Frontal cortex (tissue), 4 donors: ENCODE measurements at places on chromosomes 11 and 22. TPM values are rescaled to one million over a fixed set of nuclear protein-coding genes. Genes with fewer than 3 reads are reported as not detected.

DNA sequence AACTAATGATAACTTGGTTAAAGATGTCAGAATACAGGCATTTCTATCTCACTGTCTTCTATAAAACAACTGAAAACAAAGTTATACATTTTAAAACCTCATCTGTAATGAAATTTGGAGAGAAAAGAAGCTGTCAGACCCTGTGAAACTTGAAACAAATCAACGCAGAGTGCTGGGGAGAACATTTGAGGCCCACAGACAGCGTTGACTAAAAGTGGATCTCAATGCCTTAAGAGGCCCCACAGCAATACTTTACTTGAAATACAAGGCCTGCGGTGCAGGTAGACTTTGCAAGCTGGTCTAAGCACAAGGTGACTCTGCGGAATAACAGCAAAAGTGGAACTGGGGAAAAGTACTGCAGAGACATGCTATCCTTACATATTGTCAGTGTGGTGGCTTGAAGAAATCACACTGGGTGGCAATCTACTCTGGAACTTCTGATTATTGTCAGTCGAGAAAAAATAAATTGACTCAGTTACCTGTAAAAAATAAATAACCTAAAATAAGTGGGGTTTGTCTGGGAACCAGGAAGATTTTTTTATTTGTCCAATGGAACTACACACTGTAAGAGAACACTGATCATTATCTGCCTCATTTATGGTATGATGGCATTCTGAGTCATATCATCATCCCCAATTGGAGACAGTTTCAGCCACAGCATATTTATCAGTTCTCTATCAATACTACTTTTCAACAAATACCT is 138.9 kb downstream of the LUZP2 start:
- no peak for DNase-seq

Gene NRXN2
- total RNA-seq = 204 TPM

- DNase-seq = peak; percentile 21
Measured at GRCh38 chr11:5596607-5597201, at the start of gene TRIM6. Gene TRIM6 (plus strand): TSS chr11:5596637. CDS start chr11:5596898, 261 bp downstream.

- DNase-seq = no peak
Measured at GRCh38 chr11:25838918-25839625, 492.9 kb upstream of the ANO3 start.

GRCh38 chr11:27740362-27741013 is 40.2 kb upstream of the BDNF start:
- DNase-seq = no peak

DNA sequence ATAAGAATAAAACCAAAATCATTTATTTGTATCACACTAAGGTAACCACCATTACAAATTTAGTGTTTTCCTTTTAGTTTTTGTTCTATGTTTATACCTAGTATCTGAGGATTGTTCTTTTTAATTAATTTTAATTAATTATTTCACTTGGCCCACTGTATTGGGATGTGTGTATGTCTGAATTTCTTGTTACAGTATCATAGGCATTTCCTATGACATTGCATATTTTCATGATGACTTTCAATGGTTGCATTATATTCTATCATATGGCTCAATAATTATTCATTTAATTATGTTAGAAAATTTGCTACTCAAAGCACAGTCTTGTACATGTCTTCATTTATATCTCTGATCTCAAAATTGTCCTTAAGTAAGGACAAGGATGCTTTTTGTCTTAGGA is 41.0 kb downstream of the C11orf71 start:
- DNase-seq = no peak

DNA sequence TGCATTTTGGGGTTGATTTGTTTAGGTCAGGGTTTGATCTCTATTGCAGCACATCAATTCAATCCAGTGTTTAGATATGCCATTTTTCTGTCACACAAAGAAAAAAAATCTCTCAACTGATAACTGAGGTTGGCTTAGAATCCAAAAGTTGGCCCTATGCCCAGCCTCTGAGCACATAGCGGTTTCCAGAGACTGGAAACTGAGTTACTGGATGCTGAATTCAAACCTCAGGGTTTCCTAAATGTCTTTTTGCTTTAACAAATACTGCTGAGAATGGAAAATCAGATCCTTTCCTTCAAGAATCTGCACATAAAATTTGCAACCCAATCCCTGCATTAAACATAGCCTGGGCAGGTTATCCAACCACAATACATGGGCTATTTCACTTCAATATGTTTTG is 4.0 kb downstream of the P4HA3 start:
- no peak for DNase-seq

GRCh38 chr11:62680825-62681240 is 2.0 kb upstream of the UBXN1 start:
- DNase-seq = no peak

DNA sequence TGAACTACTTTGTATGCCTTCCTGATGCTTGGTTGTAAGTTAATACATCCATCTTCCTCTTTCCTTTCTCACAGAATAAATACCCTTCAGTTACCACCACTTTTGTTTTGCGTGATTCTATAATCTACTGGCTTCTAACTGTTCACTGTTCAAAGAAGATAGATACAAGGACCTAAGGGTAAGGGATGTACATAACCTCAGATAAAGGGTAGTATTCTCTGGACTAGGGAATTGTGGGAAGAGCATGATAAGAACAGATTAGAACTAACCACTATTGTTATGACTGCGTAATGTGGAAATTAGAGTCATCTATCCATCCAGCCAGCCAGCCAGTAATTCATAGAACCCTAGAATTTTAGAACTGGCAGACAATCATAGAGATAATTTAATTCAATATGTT is 36.4 kb downstream of the MAP6 start:
- no peak for DNase-seq

GRCh38 chr11:57424792-57425564 is 1.9 kb downstream of the SLC43A3 start:
- no peak for DNase-seq

DNA sequence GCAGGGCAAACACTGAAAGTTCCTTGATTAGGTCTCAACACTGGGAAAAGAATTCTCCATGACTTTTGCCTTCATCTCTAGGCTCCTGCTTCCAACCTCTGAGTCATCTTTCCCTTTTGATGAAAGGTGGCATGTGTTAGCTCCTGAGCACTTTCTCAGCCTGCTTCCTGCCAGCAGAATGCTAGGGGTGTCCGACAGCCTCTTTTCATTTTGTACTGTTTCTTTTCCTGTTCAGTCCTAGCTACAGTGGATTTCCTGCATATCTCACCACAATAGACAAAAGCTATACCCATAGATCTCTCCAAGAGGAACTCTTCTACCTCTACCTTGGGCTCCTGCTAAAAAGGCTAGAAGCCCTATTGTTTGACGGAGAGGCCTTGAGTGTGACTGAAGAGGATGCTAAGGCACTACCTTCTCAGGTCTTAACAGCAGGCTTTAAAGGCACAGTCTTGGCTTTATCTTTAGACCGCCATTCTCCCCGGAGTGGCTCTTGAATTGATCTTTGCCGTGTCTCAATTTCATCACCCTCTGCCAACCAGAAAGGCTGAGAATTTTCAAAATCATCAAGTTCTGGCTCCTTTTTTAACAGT is 145.5 kb downstream of the RBFOX2 start:
- no peak for DNase-seq

Gene TMPRSS13
- 0.41 TPM for total RNA-seq

GRCh38 chr11:126268361-126268707 is 361 bp downstream of the SRPRA start:
- DNase-seq = no peak

Gene MMP8
- total RNA-seq = not detected

DNA sequence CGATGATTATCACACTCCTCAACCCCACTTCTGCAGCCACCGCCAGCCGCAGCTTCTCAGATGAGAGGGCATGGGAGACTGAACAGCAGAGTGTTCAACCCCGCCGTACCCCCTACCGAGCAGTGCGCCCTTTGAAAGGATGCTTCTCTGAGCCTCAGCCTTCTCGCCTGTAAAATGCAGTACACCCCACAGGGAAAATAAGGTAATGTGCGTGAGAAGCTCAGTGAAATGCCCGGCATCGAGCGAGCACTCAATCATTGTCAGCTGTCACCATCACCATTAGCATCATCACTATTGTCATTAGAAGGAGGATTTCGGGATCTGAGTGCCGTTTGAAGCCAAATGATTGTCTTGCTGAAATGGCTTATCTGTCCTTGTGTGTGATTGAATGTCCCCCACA is 13.6 kb downstream of the TRIM29 start:
- no peak for DNase-seq

- no peak for DNase-seq
Measured at GRCh38 chr22:22179858-22180257, 64.7 kb upstream of the VPREB1 start.

DNA sequence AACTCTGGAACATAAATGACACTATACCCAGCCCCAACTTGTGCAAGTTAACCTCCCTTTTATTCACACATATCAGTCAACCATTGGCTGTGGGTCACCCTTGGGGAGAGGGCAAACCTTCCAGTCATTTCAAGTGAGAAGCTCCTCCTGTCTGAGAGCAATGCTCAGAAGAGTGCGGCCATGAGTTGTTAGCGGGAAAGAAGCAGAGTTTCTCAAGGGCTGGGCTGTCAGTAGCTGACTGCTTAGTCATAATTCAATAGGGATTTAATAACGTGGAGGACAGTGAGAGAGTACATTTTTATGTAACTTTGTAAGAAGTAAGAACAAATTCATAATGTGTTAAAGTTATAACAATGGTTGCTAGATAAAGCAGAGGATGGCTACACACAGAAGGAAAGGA is 5.1 kb downstream of the PATE2 start:
- no peak for DNase-seq

Gene PLA2G3
- under 0.01 TPM for total RNA-seq

Gene ZMAT5
- total RNA-seq = 13.9 TPM

DNA sequence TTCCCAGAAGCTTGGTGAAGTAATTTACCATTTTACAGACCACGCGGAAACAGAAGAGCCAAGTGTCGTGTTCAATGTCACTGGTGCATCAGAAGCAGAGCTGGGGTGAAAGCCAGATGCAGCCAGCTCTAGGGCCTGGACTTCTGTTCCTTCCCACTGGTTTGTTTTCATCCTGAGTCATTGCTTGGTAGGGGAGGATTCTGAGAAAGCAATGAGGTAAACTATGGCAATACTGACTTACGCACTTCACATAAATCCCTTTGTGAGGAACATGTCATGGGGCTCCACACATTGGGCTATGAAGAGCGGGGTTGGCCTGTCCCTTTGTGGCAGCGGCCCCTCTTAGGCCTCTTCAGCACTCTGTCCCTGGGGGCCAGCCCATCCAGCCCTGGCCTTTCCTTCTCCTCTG is 52.4 kb upstream of the RBFOX2 start:
- no peak for DNase-seq

GRCh38 chr11:76654980-76655379 is 15.6 kb downstream of the LRRC32 start:
- no peak for DNase-seq

DNA sequence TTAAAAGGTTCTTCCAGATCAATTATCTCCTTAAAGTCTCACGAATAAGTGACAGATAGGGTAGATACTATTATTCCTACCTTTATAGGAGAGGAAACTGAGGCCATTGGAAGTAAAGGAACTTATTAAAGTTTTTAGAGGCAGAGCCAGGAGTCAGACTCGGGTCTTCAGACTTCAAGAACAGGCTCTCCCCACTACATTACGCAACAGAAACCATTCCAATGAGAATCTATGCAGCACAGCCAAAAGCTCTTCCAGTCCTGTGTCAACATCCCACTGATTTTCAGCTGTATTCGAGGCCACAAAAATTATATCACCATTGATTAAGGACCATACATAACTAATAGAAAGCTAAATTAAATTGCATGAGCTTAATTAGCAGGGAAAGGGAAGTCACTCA is 77.4 kb downstream of the RELT start:
- DNase-seq = no peak

Gene KCNQ1OT1
- total RNA-seq = 2.0 TPM

- no peak for DNase-seq
Measured at GRCh38 chr11:65424205-65425104, 1.9 kb downstream of the NEAT1 start.

GRCh38 chr11:123052901-123053721 is 8.8 kb downstream of the HSPA8 start:
- no peak for DNase-seq

GRCh38 chr11:133834682-133835592 is 10.4 kb downstream of the SPATA19 start:
- DNase-seq = peak; percentile 77

DNA sequence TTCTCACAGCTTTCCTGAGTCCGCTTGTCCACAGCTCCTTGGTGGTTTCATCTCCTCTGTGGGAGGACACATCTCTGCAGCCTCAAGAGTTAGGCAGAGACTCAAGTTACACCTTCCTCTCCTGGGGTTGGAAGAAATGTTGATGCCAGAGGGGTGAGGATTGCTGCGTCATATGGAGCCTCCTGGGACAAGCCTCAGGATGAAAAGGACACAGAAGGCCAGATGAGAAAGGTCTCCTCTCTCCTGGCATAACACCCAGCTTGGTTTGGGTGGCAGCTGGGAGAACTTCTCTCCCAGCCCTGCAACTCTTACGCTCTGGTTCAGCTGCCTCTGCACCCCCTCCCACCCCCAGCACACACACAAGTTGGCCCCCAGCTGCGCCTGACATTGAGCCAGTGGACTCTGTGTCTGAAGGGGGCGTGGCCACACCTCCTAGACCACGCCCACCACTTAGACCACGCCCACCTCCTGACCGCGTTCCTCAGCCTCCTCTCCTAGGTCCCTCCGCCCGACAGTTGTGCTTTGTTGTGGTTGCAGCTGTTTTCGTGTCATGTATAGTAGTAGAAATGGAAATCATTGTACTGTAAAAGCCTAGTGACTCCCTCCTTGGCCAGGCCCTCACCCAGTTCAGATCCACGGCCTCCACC is 11.7 kb downstream of the RASD2 start:
- peak; percentile 74 for DNase-seq

GRCh38 chr11:4186464-4187054 is 92.0 kb downstream of the RRM1 start:
- no peak for DNase-seq

- DNase-seq = no peak
Measured at GRCh38 chr11:107924306-107924705, 3.9 kb upstream of the RAB39A start.

DNA sequence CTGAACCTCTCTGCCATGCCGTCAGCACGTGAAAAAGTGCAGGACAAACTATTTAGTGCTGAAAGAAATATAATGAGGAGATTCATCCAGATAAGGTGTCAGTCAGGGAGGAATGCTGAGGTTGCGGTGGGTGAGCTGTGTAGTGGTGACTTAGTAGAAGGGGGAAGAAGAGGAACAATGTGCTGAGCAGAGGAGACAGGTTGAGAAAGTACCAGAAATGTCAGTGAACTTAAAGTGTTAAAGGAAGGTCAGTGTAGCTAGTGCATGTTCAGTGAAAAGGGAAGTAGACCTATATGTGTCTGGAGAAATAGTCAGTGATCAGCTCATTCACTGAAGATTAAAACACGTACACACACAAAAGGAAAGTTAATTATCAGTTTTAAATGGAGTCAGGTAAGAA is 237.6 kb upstream of the CCDC179 start:
- DNase-seq = no peak

Gene YWHAH
- 255 TPM for total RNA-seq

Gene SAA4
- total RNA-seq = not detected

DNA sequence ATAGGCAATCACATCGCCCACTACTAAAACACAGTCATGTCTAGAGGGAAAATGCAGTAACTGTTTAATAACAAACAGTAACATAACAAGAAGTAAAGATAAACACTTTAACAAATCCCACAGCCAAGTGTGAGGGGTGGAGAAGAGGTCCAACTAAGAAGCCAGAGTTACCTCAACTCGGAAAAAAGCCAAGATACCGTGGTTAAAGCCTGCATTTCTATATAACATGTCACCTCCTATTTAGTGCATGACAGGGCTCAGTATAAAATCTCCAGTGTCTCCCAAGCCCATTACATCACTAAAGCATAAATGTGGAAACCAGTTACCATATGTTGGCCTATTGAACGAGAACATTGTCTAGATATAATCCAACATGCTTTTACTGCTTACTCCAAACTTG is 281.7 kb downstream of the LRRC4C start:
- no peak for DNase-seq

- no peak for DNase-seq
Measured at GRCh38 chr11:118406599-118407166, 5.3 kb downstream of the ATP5MG start.

Gene CAT
- total RNA-seq = 55.0 TPM
